NCI-H2227 treated with DMSO at 0.1 percent for 48 hours (cell line): ENCODE measurements at places on chromosomes 12 and 14.
A peak's percentile ranks its signal among the peaks of the same experiment; 100 is the strongest.

- DNase-seq, result no peak
Measured at GRCh38 chr12:132474237-132474741, 15.7 kb upstream of the FBRSL1 start.

- no peak for DNase-seq
Measured at GRCh38 chr14:33964599-33965317, 13.9 kb upstream of the EGLN3 start.

GRCh38 chr14:88559852-88560251 lies 3.0 kb upstream of the ZC3H14 start:
- peak; percentile 45 for DNase-seq

- DNase-seq, result no peak
Measured at GRCh38 chr12:19527866-19528265, 88.6 kb downstream of the AEBP2 start.
